Suprapubic skin (tissue), 4 donors: ENCODE measurements at places on chromosomes 3 and 15. TPM values are rescaled to one million over a fixed set of nuclear protein-coding genes. Genes with fewer than 3 reads are reported as not detected.

Gene STRA6
- not detected for total RNA-seq

Gene ATP13A5
- total RNA-seq, result 9.8 TPM

Gene SLC28A2
- not detected for total RNA-seq

Gene CMTM8
- 7.4 TPM for total RNA-seq

Gene B3GNT5
- 14.6 TPM for total RNA-seq

Gene LEKR1
- total RNA-seq, result 1.6 TPM

DNA sequence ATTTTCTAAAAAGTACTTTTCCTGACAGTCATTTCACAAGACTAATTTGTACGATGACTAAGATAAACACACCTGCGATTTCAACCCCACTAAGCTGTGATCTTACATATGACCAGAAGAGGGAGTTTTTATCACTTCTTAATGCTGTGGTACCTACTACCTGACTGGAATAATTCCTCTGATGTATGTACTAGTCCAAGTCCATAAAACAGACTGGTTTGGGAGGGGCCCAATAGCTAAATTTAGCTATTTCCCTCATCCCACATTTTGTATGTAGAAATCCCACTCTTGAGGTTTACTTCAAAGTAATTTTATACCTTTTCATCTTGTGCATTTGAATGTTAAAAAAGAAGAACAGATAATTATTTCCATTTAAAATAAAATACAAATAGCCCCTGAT lies 49.7 kb upstream of the SCAANT1 start:
- DNase-seq, result no peak

DNA sequence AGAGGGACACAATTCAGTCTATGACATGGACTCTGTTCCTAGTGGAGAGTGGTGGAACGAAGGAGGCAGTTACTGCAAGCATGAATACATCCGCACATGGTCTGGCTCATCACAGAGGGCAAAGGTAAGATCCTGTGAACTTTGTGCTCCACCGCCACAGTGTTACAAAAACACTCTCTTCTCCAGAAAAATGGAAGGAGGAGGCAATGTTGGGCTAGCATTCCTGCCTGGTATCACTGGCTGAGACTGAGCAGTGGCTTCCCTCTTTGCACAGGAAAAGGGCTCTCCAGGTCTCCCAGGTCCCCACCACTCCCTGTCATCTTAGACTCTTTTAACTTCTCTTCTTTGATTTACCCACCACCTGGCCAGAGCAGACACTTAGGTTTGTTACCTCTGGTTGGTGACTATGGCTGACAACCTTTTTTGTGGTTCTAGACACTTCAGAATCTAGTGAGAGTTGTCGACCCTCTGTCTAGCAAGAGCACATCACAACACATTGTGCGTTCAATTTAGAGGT lies 1.5 kb upstream of the EEFSEC start:
- no peak for DNase-seq

- no peak for DNase-seq
Measured at GRCh38 chr15:60272623-60273022, 125.2 kb downstream of the ANXA2 start.

- no peak for DNase-seq
Measured at GRCh38 chr15:92109191-92109873, 255.8 kb downstream of the SLCO3A1 start.
